ENCODE measurements at places on chromosomes 7 and 10.

DNA sequence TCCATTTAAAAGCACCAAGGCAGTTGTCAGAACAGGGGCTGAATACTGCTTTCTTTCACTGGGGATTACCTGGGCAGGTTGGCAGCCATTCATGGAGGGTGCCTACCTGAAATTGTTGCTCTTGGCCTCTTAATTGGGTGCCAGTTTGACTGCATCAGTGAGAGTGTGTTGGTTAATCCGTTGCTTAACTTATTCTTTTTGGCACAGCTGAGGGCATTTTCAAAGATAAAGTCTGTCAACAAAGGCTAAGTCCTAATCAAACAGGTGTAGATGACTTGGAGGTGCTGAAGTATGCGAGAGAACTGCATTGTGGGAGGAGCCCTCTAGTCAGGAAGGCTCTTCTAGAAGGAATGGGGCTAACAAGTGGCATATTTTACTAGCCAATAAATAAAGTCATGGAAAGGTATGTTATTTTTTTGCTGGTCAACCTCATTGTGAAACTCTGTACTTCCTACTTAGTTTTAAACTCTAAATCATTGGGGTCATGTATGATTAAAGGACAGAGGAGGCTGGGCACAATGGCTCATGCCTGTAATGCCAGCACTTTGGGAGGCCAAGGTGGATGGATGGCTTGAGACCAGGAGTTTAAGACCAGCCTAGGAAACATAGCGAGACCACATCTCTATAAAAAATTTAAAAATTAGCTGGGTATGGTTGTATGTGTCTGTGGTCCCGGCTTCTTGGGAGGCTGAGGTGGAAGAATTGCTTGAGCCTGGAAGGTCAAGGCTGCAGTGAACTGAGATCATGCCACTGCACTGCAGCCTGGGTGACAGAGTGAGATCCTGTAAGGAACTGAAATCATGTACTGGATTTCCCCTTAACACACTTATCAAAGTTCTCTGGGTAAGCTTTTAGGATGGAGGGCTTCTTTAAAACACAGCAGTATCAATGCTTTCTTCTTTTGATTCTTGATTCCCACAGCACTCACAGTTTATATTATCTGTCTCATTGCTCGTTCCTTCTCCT lies 134.1 kb downstream of the LRMDA start:
- no peak for DNase-seq

DNA sequence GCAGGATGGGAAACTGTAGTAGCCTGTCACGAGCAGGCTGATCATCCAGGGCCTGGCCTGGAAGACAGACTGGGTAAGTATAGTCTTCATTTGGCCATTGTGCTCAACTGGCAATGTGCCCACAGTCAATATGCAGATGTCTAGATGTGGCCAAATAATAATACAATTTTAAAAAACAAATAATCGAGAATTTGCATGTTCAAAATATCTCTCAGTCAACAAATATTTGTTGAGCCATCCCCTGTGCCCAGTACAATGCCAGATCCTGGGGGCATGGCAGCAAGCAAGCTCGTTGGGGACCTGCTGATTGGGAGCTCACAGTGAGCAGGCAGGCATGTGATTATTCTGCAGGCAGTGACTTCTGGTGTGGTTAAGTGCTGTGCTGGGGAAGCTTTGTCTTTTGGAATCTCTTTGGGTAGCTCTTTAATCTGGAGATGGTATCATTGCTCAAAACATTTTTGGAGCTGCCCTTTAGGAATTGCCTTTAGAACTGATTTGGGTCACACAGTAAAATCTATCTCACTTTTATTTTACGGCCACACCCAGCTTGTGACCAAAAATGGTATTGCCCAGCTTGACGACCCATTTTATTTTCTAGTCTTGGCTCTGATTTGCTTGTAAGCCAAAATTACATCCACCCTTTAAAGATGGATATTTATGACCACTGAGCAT lies 92.2 kb downstream of the PLCE1 start:
- no peak for DNase-seq

DNA sequence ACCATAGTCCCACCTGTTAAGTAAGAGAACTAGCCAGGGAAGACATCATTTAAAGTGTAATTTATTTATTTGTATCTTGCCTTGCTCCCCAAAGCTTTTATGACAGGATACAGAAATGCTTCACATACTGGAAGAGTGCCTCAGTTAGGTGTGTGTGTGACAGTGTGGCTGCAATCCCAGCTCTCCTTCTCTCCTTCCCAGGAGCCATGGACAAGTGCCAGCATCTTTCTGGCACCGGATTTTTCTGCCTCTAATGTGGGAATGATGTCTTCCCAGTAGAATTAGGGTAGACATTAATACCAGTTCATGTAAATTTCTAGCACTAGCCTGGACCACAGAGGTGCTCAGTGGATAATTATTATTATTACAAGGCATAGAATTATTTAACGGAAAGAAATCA lies 30.3 kb upstream of the ATXN7L1 start:
- DNase-seq, result no peak

DNA sequence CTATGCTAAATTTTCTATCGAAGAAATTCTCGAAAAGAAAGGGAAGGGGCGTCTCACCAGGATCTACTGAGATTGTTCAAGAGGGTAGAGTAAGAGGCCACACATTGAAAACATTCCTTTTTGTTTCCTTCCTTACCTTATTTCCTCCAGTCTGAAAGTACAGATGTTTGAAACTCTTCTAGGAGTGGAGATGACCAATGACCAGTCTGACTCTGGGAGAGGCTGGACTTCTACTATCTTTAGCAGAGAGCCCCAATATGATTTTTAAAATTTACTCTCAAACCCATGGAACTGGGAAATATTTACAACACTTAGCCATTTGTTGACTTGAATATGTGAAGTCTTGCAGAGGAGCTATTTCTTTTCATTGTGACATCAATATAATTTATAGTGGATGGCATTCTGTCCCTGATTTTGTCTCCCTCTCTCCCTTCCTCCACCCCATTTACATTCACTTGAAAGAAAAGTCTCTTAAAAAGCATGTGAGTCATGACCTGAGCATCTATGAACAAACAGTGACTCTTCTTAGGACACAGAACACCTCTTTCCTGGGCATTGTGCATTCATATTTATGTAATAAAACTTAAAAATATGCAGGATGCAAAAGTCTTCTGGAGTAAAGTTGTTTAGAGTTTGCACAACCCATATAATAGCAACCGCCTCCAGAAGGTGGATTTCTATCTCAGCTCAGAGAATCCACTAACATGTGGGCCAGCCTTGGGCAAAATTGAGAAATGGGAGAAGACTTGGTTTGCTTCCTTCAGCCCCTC lies 31.2 kb upstream of the BMPER start:
- no peak for DNase-seq

DNA sequence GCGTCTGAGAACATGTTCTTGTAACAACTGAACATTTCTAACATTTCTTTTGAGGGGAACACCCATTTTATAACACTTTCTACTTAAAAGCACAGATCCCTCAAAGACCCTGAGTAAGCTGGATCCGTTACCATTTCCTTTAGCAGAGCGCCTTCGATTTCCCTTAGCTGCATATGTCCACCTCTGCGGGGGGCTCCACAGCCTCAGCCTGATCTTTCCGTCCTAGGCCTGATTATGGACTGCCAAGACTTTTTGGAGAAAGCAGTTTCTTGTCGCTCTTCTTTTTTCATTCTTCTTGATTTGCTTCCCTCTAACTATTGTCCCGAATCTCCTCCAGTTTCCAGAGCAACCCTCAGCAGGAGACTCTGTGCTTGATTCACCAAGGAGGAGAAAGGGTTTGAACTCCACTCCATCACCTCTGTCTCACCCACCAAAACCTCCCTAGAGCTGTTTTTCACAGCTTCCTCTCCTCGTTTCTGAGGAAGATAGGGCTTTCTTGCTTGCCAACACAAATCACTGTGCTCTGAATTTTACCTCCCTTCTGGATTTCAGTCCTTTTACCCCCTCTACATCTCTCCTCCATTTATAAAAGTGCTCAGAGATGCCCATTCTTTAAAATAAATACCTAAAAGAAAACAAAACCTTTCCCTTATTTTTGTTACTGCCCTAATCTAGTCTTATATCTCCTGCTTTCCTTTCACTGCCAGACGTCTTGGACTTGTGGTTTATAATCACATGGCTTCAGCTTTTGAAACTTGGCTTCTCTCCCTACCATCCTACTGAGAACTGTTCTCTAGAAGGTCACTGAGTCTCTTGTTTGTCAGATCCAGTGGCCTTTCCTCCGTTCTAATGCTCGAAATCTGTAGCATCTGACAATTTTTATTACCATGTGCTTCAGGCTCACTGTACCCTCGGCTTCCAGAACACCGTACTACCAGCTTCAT lies 30.5 kb upstream of the ZRANB1 start:
- DNase-seq, result no peak

DNA sequence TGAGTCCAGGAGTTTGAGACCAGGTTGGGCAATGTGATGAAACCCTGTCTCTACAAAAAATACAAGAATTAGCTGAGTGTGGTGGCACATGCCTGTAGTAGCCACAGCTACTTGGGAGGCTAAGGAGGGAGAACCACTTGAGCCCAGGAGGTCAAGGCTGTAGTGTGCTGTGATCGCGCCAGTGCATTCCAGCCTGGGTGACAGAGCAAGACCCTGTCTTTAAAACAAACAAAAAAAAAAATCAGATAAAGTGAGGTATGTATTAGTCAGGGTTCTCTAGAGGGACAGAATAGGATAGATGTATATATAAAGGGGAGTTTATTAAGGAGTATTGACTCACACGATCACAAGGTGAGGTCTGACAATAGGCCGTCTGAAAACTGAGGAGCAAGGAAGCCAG lies 101.5 kb upstream of the GPR26 start:
- no peak for DNase-seq

- DNase-seq, result no peak
Observed at GRCh38 chr10:11262494-11263345, 245.0 kb downstream of the CELF2 start.

- no peak for DNase-seq
Observed at GRCh38 chr10:106655165-106655564, 509.3 kb downstream of the SORCS1 start.

DNA sequence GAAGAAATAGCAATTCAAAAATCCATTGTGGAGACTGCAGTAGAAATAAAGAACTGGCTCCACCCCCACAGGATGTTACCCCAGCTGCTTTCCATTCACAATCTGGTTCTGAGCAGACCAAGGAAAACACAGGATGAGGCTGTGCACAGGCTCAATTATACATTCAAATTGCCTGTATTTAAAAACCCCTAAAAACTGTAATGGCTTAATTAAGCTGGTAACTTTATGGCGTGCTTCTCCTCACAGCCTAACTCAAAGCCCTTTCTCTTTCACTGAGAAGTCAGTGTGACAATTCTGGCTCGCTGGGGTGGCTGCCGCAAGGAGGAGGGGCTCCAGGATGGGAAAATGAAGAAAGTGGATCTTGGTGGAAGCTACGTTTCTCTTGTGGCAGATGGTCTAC lies 1191.1 kb downstream of the SORCS1 start:
- DNase-seq, result no peak

- DNase-seq, result no peak
Observed at GRCh38 chr7:138563808-138564207, 103.7 kb downstream of the TRIM24 start.

DNA sequence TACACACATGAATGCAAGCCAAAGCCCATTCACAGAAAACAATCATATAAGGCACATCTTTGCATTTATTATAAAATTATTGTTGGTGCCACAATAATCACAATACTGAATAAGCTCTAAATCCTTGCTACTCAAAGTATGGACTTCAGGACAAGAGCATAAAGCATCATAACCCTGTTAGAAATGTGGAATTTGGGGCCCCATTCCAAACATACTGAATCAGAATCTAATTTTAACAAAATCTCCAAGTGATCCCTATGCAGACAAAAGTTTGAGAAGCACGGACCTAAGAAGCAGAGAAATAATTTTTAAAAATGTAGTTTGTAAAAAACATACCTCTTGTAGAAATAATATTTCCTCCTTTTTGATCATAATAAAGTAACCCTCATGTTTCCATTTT lies 199.2 kb downstream of the IMMP2L start:
- no peak for DNase-seq

DNA sequence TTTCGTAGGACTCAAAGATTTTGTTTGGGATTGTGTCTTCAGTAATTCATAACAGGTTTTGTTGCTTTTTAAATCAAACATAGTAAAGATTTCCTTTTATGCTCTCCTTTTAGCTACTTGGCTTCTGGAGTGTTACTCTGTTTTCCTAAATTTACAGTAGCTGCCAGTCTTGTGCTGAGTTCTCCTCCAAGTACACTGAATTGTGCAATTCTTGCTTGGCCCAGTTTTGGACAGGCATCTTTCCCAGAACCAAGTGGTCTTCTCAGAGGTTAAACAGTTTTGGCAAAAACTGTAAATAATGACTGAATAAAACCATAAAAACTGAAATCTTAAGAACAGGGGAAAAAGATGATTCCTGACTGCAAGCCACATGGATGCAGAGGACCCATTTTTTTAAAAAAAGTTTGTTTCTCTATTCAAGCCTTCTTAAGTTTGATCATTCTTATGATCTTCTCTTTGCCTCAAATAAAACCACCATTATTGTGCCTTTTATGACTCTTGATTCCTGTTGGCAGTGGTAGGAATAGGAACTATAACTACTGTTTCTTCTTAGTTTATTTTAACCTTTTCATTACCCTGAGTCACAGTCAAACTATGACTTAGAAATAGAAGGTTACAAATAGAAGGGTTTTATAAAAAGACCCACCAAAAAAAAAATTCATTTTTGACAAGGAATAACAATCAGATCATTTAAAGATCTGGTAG lies 88.0 kb downstream of the MDFIC start:
- peak; percentile 76 for DNase-seq
